ENCODE measurements at places on chromosomes 2 and 18.

DNA sequence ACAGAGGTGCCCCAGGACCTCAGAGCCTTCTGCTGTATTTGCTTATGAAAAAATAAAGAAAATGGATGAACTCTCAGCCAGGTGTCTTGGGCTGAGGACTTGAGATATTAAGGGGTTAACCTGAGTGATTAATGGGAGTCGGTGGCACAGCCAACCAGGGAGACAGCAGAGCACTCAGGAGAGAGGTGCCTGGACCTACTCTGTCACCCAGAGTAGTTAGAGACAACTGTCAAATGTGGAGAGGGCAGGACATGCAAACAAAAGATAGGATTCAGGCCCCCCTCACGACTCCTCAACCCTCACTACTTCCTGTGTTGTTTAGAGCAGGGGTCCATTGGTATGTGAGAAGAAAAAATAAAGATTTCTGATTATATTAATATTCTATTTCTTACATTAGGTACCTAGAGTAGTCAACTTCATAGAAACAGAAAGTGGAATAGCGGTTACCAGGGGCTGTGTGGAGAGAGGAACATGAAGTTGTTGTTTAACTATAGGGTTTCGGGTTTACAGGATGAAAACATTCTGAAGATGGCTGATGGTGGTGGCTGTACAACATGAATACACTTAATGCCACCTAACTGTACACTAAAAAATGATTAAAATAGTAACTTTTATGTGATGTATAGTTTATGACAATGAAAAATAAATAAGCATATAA, 28.6 kb upstream of the CETN1 start:
- no peak for DNase-seq

DNA sequence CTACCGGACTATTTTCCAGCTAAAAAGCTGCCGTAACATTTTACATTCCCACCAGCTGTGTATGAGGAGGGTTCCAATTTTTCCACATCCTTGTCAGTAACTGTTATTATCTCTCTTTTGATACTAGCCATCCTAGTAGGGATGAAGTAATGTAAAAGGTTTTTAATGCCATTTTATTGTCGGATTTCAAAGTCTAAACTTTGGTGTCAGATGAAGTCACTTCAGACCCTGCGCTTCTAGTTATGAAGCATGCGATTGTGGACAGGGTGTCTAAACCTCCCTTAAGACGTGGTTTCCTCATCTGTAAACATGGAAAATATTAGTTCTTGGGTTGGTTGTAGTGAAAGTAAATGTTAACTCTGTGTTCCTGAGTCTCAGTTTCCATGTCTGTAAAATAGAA, 4.7 kb downstream of the DGKD start:
- DNase-seq: no peak

- DNase-seq: peak; percentile 21
These were observed 308.2 kb downstream of the PIEZO2 start for GRCh38 chr18:10841203-10841602.

GRCh38 chr18:9647496-9648323, 33.4 kb upstream of the PPP4R1 start:
- DNase-seq: no peak

DNA sequence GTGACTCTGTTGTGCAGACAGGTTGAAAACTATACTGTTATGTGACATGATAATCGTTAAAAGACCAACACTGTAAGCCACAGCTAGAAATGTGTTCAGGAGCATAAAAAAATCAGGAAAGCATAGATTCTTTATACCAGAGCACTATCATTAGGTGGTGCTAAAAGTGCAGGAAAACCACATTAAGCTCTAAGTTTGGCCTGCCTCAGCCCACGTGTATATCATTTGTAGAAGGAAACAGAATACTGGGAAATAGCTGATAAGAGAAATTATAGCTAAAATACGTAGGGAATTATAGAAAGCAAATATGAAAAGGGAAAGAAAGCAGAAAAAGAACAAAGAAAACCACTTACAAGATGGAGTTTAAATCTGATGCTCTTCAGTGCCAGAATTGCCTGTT, 26.5 kb upstream of the C2orf74 start:
- DNase-seq: no peak

DNA sequence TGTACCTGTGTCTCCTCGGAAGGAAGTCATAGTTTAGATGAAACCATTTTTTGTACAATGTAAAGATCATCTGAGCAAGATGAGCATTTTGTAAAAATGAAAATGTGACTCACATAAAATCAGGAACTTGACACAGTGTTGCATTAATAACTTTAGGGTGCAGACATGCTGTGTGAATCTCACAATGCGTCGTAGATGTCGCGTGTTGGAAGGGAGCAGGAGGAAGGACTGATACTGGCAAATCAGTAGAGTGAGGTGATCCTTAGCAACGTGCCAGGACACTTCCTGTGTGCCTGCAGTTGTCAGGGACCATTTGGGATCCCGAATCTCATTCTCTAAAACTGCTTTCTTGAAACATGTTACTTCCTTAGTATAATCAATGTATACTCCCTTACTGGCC, 103.1 kb downstream of the SH3BP4 start:
- no peak for DNase-seq

DNA sequence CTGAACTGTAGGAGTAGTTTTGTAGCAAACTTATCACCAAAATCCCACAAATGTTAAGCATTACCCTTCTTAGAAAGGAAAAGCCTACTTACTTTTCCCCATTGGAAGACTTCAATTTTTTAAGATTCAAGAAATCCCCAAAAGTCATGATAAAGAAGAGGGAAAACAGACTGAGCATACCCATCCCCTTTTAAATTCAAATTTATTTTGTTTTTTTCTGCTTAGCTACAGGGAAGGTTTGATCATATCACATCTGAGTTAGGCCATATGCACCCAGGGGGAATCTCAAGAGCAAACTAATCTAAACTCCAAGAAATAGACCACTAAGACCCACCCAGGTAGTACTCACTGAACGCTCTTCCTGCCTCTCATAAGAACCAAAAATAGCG, 174.6 kb downstream of the TGIF1 start:
- no peak for DNase-seq

DNA sequence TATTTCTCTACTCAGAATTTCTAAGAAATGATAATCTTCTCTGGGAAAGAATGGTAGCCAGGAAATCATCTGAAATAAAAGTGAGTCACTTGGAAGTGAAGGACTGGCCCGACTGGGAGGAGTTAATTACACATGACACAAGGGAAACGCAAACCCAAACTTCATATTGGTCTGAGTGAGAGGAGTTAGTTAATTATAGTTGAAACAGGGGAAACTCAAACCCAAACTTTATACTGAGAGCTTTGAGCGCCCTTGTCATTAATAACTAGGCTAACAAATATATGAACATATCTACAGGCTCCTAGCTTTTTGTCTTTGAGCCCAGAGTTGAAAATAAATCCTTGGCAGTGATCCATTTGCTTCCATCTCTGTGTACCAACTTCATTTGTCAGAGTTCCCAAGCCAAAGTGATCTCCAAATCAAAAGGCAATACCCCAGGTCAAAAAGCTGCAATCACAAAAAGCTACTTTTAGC, 187.8 kb upstream of the COL3A1 start:
- no peak for DNase-seq

DNA sequence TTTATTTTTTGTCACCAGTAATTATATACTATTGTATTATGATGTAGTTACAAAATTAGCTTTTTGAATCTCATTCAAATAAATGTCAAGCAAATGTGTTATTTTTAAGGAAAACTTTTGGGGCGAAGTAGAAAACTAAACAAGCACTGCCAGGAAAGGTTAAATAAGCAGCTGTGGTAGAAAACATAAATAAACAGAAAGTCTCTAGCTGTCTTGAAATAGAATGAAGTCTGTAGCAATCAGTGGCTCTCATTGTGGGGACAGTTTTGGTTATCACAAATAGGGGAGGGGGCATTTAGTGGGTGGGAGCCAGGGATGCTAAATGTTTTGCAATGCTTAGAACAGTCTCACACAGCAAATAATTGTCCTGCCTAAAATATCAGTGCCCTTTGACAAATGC, 3.4 kb downstream of the INSIG2 start:
- no peak for DNase-seq

- no peak for DNase-seq
These were observed 22.7 kb upstream of the ETAA1 start for GRCh38 chr2:67374481-67374880.

DNA sequence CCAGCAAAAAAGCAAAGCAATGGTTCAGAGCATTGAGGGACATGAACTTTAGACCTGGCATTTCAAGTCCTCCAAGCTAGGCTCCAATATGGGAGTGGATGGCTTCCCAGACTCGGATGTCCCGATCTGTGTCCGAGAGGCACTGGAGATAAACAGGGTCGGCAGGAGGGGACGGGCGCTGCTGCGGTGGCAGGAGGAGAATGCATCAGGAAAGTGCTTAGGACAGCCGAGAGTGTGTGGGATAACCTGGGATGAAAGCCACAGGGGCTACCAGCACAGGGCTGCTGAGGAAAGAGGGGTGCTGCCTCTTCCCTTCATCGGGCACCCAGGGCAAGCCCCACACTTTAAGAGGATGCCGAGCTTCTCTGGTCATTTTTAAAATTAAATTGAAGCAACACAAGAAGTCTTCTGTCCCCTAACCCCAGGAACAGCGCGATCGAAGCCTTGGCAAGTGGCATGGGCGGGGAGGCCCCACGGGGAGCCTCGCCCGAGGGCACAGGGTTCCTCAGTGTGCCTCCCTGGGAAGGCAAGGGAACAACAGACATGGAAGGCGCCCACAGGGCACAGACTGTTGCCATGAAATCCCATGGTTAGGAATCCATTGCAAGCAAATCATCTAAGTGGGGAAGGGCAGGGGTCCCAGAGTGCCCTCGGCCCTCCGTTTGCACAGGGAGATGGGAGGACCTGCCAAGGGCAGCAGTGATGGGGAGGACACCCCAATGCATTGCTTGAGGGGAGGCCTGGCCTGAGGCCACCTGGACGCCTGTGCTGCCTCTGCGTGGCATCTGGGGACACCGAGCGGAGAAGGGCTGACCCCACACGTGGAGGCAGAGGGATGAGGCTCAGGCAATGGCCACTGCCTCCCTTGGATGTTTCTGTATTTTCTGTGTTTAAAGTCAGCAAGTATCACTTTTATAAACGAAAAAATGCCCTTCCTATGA, 78.5 kb upstream of the GPC1 start:
- DNase-seq: no peak

DNA sequence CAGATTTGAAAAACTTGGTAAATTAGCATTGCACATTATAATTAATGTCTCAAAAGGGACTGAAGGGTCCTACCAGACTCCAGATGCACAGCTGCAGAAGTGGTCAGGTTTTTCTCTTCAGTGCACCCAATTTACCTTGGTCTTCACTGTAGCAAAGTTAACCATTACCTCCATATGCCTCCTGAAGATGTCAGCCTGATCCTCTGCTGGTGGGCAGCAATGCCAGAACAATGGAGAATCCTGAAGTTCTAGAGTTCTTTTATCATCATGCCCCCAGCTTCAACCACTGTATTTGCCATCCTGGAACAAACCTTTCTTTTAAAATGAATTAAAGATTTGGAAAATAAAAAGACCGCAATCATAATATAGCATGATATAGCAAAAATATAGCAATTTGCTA, 1774.8 kb upstream of the CELF4 start:
- no peak for DNase-seq

- DNase-seq: no peak
These were observed 188.1 kb downstream of the LAMA1 start for GRCh38 chr18:6929370-6930102.

DNA sequence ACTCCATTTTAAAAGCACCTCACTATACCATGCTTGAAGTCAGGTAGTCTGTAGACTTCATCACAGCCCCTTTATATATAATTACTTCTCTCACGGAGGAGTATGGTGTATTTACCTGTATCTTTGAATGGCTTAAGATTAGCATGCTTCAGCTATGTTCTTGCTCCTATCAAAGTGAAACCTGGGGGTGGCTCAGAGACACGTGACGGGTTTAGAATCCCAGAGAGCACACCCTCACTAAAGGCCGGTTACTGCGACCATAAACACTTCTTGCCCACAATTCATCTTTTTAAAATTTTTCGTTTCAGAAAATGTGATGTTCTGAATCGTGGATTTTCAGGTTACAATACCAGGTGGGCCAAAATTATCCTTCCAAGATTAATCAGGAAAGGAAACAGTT, 3.6 kb downstream of the IAH1 start:
- DNase-seq: no peak

DNA sequence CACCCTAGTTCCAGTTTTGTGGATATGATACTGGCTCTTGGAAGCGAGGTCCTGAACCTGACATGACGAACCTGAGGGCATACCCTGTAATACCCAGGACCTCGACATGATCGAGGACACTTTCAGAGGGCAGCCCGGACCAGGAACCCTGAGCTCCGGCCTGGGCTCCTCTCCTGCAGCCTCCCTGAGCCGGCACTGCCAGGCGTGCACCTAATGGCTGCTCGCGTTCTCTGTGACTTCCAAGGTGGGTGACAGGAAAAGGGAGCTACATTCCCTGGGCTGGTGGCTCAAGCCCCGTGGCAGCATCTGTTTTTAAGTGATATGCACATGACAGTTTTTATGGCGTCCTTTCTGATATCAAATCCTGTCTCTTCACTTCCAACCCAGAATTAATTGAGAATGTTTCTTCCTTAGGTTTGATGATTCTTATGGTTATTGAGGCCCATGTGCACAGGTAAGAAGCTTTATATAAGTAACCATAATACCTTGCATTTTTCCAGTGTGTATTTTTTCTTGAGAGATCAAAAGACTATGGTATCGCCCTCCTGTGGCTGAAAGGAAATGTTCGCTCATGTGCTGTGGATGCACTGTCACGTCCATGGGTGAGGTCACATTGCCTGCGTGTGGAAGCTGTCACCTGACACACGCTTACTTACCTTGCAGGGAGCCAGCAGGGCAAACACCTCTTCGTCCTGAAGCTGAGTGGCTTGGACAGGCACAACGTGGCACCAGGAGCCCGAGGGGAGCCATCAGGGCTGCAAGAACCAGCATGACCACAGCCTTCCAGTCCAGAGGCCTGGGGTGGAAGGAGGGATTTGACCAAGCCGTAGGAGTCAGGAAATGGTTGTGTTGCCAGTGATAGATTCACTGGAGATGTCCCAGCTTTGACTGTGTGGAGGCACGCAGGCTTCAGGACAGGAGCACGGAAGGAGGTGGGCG, 367.4 kb upstream of the MYT1L start:
- no peak for DNase-seq

DNA sequence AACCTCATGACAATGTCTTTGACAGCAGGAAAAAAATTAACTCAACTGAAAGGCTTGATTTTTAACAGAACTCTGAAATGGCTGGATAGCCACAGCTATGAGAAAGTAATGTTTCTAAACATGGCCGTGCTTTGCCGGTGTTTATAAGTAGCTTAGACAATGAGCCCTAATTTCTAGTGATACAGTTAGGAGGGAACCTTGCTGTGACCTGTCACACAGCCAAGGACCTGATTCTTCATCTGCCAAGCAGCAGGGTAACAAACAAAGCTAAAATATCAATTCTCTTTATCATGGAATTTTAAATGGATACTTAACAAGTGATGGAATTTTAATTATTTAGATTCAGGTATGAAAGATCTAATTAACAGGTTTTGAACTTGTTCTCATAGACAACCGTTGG, 24.3 kb upstream of the DYNC2LI1 start:
- DNase-seq: no peak

Measured in lower leg skin (tissue), 4 donors.